ENCODE measurements at places on chromosomes 13 and 19.

DNA sequence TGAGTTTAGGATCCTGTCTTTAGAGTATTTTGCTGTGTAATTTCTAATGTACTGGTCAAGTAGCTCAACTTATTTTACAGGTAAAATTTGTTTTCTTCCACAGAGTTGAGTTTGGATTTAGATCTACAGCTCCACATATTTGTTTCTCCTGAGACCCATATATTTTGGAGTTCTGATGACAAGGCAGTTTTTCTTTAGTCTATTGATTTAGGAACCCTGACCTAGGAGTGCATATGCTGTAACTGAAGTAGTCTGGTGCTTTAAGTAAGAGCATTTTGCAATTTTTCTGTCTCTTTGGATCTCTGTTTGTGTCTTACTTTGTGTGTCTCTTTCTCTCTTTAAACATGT lies 19.5 kb upstream of the SPRY2 start:
- DNase-seq = no peak

- no peak for DNase-seq
Observed at GRCh38 chr19:51743405-51743804, 8.3 kb downstream of the FPR1 start.

DNA sequence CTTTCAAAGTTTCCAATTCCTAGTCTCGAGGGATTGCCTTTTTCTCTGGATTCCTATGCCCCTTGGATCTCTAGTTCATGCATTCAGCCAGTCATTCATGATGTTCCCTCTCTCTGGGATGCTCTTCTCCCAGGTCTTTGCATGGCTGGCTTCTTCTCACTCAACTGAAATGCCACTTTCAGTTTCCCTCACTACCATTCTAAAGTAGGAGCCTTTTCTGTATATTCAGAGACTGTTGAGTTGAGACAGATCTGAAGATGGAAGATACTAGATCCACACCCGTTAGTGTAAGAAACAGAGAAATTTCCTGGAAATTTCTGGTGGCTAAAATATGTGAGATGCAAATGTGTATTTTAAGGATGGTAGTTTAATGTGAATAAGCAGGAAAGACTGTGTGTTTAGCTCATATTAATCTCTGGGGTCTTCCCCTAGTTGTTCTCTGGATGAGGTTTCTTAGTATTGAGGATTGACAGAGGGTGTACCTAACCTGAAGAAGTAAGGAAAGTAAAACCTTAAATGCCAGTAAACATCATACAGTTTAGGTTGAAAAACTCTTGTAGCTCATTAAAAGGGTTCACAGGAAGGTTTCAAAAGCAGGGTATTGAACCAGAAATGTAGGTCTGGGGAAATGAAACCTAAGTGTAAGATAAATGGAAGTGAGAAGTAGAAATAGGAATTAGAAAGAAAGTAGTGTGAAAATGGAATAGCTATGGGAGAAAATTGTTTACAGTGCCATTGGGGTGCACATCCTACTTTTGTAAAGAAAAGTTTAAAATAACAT lies 331.3 kb downstream of the NDFIP2 start:
- no peak for DNase-seq

- DNase-seq = no peak
Observed at GRCh38 chr19:4909156-4909896, at the start of gene UHRF1. TSS of gene UHRF1 (plus strand) at chr19:4909501. CDS start at chr19:4910886, 1,385 bp downstream.

GRCh38 chr19:9854282-9854846 lies 19.2 kb downstream of the PIN1 start:
- no peak for DNase-seq

GRCh38 chr13:85500696-85501256 lies 298.4 kb downstream of the SLITRK6 start:
- no peak for DNase-seq

GRCh38 chr19:33388231-33388724 lies 14.8 kb downstream of the CEBPG start:
- DNase-seq = no peak

DNA sequence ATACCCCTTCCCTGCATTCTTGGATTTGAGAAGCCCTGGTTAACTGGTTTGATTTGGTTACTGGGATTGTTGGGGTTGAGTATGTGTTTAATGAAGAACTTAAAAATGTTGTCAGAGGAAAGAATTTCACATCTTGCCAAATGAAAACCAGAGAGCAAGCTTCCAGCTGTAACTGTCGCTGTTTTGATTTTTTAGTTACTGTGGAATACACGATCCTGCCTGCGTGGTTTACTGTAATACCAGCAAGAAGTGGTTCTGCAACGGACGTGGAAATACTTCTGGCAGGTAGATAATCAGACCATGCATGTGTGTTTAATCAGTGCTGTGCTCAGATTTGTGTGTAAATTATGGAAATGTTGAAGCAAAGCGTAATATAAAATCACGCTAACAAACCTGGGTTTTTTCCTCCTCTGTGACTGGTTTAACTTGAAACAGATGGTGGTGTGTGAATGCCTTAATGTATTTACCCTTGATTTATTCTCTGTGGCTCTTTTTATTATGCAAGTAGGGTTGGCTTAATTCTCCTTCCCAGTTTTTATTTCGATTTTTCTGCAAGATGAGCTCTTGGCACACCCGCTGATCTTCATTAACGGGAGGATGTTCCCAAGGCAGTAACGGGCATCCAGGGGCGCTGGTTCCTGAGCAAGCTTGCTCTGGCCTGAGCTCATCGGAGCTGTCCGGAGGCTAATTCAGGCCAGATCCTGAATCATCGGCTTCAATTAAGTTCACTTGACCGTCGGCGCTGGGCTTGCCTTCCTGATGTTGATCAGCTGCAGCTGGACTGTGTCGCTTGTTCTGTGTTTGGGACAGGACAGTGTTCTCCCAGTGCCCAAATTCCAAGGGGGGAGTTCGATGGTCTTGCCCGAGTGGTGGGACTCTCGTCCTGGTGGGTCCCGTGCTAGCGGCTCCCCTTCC lies 16.0 kb downstream of the UPF1 start:
- peak; percentile 72 for DNase-seq

DNA sequence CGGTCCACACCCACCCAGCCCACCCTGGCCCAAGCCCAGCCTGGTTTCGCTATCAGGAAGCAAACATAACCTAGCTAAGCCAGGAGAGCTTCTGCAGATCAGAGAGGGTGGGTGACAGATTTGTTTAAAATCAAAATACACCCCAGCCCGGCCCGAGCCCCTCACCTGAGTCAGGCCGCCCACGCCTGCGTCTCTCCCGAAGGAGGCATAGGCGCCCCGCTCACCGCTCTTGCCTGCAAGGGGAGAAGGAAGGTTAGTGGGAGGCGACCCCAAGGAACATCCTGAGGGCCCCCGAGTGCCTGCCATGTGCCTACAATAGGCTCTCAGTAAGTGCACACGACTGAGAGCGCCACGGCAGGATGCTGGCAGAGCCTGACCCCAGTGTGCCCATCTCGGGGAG lies 21.9 kb upstream of the UQCR11 start:
- DNase-seq = no peak

GRCh38 chr19:1360818-1361461 lies 22.8 kb upstream of the NDUFS7 start:
- peak; percentile 87 for DNase-seq

DNA sequence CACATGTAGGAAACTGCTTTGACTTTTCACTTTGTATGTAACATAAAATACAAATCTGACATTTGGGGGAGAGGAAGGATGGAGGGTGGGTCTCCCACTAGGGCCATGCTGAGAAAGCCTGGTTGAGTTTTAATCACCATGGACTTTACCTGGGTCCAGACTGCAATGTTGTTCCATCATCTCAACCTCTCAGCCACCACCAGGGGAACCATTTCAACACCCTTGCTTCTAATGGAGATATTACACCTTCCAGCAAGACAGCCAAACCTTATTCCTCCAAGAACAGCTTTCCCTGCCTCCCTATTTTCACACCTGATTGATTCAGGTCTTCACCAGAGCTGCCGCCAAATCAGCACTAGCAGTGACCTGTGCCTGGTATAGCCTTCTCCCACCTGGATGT lies 56.0 kb downstream of the ZAR1L start:
- no peak for DNase-seq

GRCh38 chr19:49213791-49214190 lies 56.2 kb downstream of the TRPM4 start:
- no peak for DNase-seq
